Hematopoietic multipotent progenitor cell treated with erythropoietin and hydrocortisone succinate and interleukin-3 and kit ligand, for 15 days (in vitro differentiated cells): ENCODE measurements at places on chromosomes 6 and 20.

DNA sequence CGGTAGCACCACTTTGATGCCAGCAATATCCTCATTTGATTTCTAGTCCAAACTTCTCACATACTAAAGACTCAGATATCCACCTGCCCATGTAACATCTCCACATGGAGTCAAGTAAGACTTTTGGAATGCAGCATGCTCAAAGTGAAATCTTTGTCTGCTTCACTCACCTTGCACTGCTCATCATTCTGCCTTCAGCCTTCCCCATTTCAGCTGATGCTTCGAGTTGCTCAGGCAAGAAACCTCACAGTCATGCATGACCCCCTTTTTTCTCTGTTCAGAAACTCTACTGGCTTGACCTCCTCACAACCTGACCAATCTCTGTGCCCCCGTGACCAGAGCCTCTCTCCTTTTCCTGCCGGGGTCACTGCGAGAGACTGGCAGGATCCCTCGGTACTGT lies 41.0 kb upstream of the KIF25 start:
- no peak for DNase-seq

DNA sequence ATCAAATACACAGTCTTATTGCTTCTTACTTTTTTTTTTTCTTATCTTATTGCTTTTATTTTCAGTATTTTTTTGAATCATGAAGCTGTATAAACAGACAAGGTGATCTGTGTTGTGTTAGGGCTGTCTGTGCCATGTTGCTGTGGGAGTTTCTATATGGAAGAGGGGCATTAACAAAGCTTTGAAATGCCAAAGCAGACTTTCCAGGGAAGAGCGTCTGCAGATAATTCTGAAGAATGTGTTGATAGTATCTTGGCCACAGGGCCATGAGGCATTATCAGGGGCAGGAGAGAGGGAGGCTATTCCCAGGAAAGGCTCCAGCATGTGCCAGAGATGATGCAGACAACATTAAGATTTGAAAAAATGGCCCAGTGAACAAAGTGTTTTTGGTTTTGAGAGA lies 354.5 kb downstream of the UTRN start:
- no peak for DNase-seq

DNA sequence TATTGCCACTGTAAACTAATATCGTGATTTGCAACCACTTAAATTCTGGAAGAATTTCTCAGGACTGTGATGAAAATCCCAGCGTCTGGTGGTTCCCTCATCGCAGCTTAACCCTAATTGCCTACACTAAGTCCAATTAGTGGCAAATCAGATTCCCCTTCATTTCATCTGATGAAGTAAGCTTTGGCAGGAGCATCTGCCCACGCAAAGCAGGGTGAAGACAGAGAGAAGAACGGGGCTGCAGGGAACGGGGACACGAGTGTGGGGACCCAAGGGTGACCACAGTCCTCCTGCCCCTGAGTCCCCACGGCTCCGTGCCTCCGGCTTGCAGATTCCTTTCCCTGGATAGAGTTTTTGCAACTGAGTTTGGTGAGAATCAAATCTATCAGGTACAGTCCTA lies 159.5 kb downstream of the LY86 start:
- no peak for DNase-seq

DNA sequence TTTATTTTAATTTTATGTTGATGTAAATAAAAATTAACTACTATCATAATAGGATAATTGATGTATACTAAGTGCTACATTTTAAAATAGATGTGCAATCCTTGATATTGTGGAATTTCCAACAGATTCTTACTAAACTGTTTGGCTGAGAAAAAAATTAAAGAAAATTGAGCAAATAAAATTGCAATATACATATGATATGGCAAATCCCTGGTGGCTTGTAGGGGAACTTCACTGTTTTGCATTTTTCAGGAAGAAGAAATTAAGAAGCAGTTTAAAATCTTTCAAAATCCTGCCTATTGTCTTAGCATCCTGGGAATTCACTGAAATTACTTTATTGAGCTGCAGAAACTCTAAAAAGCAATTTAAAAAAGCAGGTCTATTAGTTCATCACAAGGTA lies 191.4 kb upstream of the ADGRB3 start:
- no peak for DNase-seq

GRCh38 chr6:117497237-117497636 lies 14.8 kb downstream of the DCBLD1 start:
- DNase-seq, result no peak

- no peak for DNase-seq
Observed at GRCh38 chr6:168183613-168183970, 104.6 kb upstream of the FRMD1 start.

GRCh38 chr20:34324541-34324940 lies 21.4 kb upstream of the AHCY start:
- DNase-seq, result no peak

GRCh38 chr6:21496706-21497105 lies 96.8 kb upstream of the SOX4 start:
- no peak for DNase-seq

GRCh38 chr6:12442455-12442854 lies 152.3 kb downstream of the EDN1 start:
- no peak for DNase-seq

DNA sequence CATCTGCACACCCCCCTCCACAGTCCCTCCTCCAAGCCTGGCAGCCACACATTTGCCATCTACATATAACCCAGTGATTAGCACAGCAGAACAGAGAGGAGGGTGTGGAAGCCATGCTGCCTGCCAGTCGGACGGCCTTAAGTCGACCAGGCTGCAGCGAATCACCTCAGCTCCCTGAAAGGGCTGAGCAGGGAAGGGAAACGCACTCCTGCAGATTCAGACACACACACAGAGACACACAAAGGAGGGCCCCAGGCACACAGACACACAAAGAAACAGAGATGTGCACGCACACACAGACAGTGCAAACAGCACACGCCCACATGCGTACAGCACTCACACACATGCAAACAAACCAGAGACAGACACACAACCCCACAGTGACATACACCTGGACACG lies 11.2 kb upstream of the SIRPA start:
- DNase-seq, result no peak

GRCh38 chr6:42255050-42255449 lies 37.4 kb upstream of the MRPS10 start:
- DNase-seq, result no peak

DNA sequence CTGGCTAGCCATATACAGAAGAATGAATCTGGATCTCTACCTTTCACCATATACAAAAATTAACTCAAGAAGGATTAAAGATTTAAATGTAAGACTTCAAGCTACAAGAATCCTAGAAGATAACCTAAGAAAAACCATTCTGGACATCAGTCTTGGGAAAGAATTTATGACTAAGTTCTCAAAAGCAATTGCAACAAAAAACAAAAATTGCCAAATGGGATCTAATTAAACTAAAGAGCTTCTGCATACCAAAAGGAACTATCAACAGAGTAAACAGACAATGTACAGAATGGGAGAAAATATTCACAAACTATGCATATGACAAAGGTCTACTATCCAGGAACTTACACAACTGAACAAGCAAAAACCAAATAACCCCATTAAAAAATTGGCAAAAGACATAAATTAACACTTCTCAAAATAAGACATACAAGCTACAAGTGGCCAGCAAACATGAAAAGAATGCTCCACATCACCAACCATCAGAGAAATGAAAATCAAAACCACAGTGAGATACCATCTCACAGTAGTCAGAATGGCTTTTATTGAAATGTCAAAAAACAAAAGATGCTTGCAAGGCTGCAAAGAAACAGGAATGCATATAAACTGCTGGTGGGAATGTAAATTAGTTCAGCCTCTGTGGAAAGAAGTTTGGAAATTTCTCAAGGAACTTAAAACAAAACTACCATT lies 66.8 kb upstream of the RSPO3 start:
- no peak for DNase-seq

- no peak for DNase-seq
Observed at GRCh38 chr20:2340823-2341222, 39.9 kb upstream of the TGM6 start.
